Liver (tissue), 10 donors: ENCODE measurements at places on chromosomes 13 and 19. TPM values are rescaled to one million over a fixed set of nuclear protein-coding genes. Genes with fewer than 3 reads are reported as not detected.

The CADM4 gene
- total RNA-seq: 2.8 TPM

DNA sequence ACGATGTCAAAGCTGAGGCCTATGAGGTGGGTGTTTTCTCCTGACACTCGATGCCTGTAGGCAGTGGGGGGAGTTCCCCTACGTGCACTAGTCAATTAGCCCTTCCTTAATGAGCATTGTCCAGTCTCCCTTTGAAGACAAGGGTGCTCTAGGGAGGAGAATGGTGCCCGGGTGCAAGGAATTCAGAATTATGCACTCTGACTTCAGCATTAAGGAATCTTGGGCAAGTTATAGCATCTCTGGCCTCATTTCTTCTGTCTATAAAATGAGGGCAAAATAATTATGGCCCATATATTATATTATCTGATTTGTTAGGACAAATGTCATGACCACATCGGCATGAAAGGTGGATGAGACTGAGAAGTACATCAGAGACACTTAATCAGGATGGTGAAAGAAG is 82.1 kb upstream of the SLC7A1 start:
- no peak overlapping the region for H3K27ac ChIP-seq
- no peaks in the 10 kb centered on the region for H3K27me3 ChIP-seq
- no peak overlapping the region for H3K4me3 ChIP-seq
- DNase-seq: no peak

The CALR3 gene
- total RNA-seq: not detected

GRCh38 chr13:29716493-29716892 is 121.0 kb upstream of the SLC7A1 start:
- no peaks in the 10 kb centered on the region for H3K36me3 ChIP-seq
- H3K4me1 ChIP-seq: no peaks in the 10 kb centered on the region
- DNase-seq: no peak
- no peaks in the 10 kb centered on the region for H3K27me3 ChIP-seq
- H3K4me3 ChIP-seq: no peak overlapping the region

DNA sequence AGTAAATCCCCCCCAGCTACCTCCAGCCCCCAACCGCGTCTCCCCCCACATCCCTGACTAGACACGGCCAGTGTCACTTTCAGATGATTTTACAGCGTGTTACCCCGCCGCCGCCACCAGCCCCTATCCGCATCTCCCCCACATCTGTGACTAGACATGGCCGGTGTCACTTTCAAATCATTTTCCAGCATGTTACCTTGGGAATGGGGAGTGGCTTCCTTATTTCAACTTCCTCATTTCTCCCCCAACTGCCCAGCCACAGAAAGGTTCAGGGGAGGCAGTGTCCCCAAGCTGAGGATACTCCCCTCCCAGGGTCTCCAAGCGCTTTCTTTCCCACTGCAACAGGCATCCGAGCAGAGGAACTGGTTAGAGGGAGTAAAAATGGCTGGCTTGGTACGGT is 18.4 kb downstream of the ADGRL1 start:
- H3K4me3 ChIP-seq: no peak overlapping the region
- H3K36me3 ChIP-seq: no peaks in the 10 kb centered on the region
- H3K27me3 ChIP-seq: no peaks in the 10 kb centered on the region

- no peaks in the 10 kb centered on the region for H3K27me3 ChIP-seq
- no peak for DNase-seq
- no peak overlapping the region for H3K4me3 ChIP-seq
- H3K27ac ChIP-seq: no peak overlapping the region
- no peaks in the 10 kb centered on the region for H3K4me1 ChIP-seq
Measured at GRCh38 chr13:64643066-64643465, 2587.1 kb downstream of the PCDH9 start.

The RFPL4AL1 gene
- total RNA-seq: 0.33 TPM

GRCh38 chr19:1214862-1215731 is 9.5 kb downstream of the STK11 start:
- peaks cover 2% of the 10 kb centered on the region for H3K36me3 ChIP-seq
- peak overlapping the region; percentile 92 for H3K27ac ChIP-seq
- H3K4me1 ChIP-seq: peaks cover 41% of the 10 kb centered on the region
- H3K4me3 ChIP-seq: no peak overlapping the region
- DNase-seq: no peak

DNA sequence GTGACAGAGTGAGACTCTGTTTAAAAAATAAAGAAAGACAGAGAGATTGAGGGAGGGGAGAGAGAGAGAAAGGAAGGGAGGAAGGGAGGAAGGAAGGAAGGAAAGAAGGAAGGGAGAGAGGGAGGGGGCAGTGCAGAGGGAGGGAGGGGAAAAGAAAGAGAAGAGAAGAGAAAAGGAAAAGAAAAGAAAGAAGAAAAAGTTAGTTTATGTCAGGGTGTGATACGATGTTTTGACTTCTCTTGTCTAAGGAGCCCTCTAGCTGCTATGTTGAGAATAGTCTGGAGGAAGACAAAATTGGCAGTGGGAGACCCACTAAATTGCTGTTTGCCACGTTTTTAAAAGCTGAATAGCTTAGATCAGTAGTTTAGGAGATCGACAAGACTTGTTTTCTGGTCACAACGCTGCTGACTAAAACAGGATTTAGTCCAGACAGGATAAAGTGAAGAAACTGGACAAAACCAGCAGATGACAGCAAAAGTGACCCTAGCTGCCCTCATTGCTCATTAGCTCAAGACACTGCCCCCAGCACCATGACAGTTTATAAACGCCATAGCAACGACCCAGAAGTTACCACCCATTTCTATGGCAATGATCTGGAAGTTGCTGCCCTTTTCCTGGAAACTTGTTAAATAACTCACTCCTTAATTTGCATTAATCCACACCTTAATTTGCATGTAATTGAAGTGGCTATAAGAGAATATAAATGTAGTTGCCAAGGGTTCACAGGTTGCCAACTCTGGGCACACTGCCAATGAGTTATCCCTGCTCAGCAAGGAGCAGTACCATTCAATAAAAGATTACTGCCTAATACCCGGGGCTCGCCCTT is 11.1 kb downstream of the TEX101 start:
- no peak for DNase-seq
- H3K27ac ChIP-seq: peak overlapping the region; percentile 41
- no peak overlapping the region for H3K4me3 ChIP-seq
- no peaks in the 10 kb centered on the region for H3K4me1 ChIP-seq

- H3K27ac ChIP-seq: no peak overlapping the region
- H3K4me1 ChIP-seq: no peaks in the 10 kb centered on the region
- no peak overlapping the region for H3K4me3 ChIP-seq
- no peaks in the 10 kb centered on the region for H3K36me3 ChIP-seq
- H3K27me3 ChIP-seq: no peaks in the 10 kb centered on the region
- DNase-seq: no peak
Measured at GRCh38 chr13:29500386-29500785, 95.1 kb downstream of the SLC7A1 start.

- no peak overlapping the region for H3K27ac ChIP-seq
- H3K4me1 ChIP-seq: no peaks in the 10 kb centered on the region
- no peaks in the 10 kb centered on the region for H3K36me3 ChIP-seq
- H3K4me3 ChIP-seq: no peak overlapping the region
- no peaks in the 10 kb centered on the region for H3K27me3 ChIP-seq
Measured at GRCh38 chr13:67353941-67354340, 123.8 kb upstream of the PCDH9 start.

GRCh38 chr19:4196587-4197148 is 14.2 kb downstream of the ANKRD24 start:
- H3K27ac ChIP-seq: no peak overlapping the region
- no peaks in the 10 kb centered on the region for H3K36me3 ChIP-seq
- DNase-seq: no peak
- H3K27me3 ChIP-seq: no peaks in the 10 kb centered on the region

DNA sequence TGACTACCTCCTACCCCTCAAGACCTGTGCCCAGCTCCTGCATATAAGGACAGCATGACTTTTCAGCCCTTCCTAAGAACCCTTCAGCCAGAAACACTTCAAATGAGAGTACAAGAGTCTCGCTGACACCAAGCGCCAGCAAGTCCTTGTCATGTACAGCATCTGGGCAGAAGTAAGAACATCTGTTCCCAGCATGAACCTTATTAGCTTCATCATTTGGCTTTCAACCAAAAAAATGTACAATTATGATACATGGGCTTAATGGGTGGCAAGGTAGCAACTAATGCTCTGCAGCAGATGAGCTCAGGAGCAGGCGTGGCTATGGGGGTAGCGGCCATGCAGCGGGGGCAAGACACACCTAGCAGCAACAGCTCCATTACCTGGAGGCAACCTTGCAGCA is 487.6 kb downstream of the COG6 start:
- H3K4me3 ChIP-seq: no peak overlapping the region
- no peaks in the 10 kb centered on the region for H3K4me1 ChIP-seq
- H3K36me3 ChIP-seq: no peaks in the 10 kb centered on the region
- H3K27ac ChIP-seq: no peak overlapping the region
- no peaks in the 10 kb centered on the region for H3K27me3 ChIP-seq

The EMC10 gene
- total RNA-seq: 33.5 TPM

DNA sequence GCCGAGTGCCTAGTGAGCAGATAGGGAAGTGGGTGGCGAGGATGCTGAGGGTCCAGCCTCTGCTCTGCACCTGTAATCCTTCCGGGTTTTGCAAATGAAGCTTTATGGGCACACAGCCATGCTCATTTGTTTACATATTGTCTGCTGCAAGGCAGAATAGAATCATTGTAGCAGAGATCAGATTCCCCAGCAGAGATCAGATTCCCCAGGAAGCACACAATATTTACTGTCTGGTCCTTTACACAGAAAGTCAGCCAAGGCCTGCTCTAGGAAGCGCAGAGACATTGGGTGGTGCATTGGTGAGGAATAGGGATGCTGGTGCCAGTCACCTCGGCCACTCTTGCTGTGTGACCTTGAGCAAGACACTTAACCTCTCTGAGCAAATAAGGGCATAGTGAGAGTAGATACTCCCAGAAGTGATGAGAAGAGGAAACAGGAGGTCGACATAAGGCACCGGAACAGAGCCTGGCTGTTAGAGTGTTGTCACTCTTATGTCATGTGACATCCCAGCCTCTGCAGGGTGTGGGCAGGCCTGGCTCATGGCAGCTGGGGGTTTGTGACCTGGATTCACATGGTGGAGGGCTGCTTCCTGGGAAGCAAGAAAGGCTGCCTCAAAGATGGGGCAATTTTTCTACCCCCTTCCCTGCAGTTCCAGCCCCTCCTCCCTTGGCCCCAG is 25.6 kb downstream of the CARM1 start:
- H3K4me3 ChIP-seq: no peak overlapping the region
- no peak overlapping the region for H3K27ac ChIP-seq
- no peaks in the 10 kb centered on the region for H3K27me3 ChIP-seq
- DNase-seq: no peak

The PLPPR3 gene
- total RNA-seq: 3.1 TPM

DNA sequence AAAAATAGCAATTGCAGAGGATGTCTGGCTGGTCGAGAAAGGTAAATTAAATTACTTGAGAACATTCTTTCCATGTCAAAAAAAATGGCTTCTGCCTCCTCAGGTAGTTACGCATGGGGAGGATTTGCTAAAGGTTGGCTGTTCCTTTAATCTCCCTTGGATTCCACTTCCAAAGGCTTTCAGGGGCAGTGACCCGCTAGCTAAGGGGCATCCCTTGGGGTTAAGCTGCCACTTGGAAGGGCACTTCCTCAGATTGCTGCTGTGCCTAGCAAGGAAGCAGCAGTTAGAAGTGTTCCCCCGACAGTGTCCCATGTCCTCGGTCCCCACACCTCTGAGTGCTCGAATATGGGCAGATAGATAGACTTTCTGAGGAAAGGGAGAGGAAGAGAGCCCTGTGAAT is 108.5 kb downstream of the RGCC start:
- H3K27ac ChIP-seq: no peak overlapping the region
- no peaks in the 10 kb centered on the region for H3K4me1 ChIP-seq
- H3K27me3 ChIP-seq: no peaks in the 10 kb centered on the region
- peaks cover 23% of the 10 kb centered on the region for H3K36me3 ChIP-seq
- DNase-seq: no peak
- no peak overlapping the region for H3K4me3 ChIP-seq

- H3K4me3 ChIP-seq: no peak overlapping the region
- H3K27me3 ChIP-seq: no peaks in the 10 kb centered on the region
- no peaks in the 10 kb centered on the region for H3K4me1 ChIP-seq
- no peak overlapping the region for H3K27ac ChIP-seq
- DNase-seq: no peak
- no peaks in the 10 kb centered on the region for H3K36me3 ChIP-seq
Measured at GRCh38 chr13:71797517-71797916, 69.5 kb downstream of the DACH1 start.

DNA sequence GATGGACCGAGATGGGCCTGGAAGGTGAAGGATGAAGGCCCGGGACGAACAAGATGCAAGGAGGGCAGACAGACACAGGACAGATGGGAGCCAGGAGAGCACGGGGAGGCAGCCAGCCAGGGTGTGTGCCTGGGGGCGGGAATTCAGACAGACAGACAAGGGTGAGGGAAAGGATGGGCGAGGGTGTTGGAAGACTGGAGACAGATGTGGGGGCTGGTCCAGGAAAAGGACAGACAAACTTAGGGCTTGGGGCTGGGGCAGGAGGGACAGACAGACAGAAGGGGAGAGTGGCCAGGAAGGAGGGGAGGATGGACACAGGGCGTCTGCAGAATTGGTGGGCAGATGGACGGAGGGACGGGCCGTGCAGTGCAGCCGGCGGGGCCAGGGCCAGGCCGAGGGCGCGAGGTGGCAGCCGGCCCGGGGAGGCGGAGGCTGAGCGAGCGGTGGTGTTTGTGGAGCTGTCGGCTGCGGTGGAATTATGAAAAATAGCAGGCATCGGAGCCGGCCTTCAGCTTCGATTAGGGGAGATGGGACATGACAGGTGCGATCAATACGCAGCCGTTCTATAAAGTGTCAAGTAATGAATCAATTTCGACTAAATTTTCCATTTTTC is 4.6 kb upstream of the ERFL start:
- H3K36me3 ChIP-seq: no peaks in the 10 kb centered on the region
- H3K4me3 ChIP-seq: no peak overlapping the region
- peaks cover 10% of the 10 kb centered on the region for H3K4me1 ChIP-seq

- H3K27me3 ChIP-seq: peaks cover 18% of the 10 kb centered on the region
- DNase-seq: no peak
- peaks cover 14% of the 10 kb centered on the region for H3K4me1 ChIP-seq
- peak overlapping the region; percentile 58 for H3K4me3 ChIP-seq
- no peak overlapping the region for H3K27ac ChIP-seq
Measured at GRCh38 chr13:96090240-96091101, 564 bp downstream of the HS6ST3 start.

The WASF3 gene
- total RNA-seq: 4.9 TPM

The ZNF556 gene
- not detected for total RNA-seq
